Right renal cortex interstitium (tissue), 3 donors: ENCODE measurements at places on chromosomes 11 and 22.

DNA sequence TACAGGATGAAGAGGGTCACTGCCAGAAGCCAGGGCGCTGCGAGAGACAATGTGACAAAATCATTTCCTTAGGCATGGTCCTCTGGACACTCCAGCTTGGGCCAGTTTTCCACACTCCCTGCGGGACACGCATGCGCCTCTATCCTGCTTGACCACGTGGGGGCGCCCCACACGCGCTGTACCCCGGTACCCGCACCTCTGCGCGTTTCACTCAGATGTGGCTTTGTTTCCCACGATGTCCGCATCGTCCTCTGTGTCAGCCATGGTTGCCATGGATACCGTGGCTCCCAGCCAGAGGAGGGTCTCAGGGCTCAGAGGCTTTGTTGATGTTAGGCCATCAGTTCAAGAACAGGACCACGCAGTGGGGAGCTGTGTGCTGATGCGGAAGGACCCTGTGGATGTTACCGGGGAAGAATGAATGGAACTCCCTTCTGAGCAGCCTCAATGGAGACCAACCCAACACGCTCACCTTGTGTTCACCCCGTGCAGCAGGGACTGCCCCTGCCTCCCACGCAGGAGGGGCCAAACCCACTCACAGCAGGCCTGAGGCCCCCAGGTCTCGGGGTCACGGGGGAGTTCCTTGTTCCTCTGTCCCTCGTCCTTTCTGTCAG lies 101.1 kb upstream of the SLC22A12 start:
- DNase-seq, result peak; percentile 23

GRCh38 chr11:96149743-96150555 lies 193.0 kb downstream of the MAML2 start:
- no peak for DNase-seq

GRCh38 chr11:116939499-116939898 lies 102.1 kb upstream of the APOA1 start:
- DNase-seq, result no peak

- no peak for DNase-seq
Measured at GRCh38 chr11:45161252-45162063, 15.0 kb downstream of the PRDM11 start.

- no peak for DNase-seq
Measured at GRCh38 chr11:7640816-7641215, 32.5 kb downstream of the CYB5R2 start.

- no peak for DNase-seq
Measured at GRCh38 chr11:31922450-31922849, 111.3 kb upstream of the PAX6 start.

DNA sequence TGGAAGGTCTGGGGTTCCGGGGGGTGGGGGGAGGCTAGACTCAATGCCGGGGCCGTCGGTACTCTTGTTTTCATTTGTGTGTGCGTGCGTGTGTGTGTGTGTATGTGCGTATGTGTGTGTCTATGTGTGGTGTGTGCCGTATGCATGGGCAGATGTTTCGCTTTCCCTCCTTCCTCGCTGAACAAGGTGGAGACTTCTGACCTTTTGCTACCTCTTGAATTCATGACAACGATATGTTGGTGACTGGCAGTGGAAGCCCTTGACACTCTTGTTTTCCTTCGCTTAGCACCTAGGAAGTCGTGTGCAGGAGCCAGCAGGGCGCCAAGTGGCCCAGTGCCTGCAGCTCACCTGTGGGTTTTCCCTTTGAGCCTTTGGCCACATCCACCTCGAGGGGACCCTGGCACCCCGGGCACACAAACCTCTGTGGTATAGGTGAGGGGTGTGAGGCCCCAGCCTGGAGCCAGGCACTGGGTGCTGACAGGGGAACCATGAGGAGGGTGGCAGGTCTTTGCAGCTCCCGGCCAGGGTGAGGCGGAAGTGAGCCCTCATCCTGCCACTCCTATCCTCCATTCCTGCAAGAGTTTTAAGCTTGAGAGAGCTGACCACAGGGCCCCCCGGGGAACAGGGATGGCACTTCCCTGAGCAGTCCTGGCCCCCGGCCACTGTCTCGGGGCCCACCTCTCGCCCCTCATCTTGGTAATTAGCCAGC lies 19.3 kb upstream of the TMEM191C start:
- no peak for DNase-seq

GRCh38 chr11:126105022-126105747 lies 42.5 kb upstream of the CDON start:
- DNase-seq, result no peak

GRCh38 chr22:17974087-17974486 lies 50.3 kb downstream of the MICAL3 start:
- no peak for DNase-seq

- DNase-seq, result no peak
Measured at GRCh38 chr22:20951932-20952380, 15.1 kb upstream of the AIFM3 start.

- peak; percentile 73 for DNase-seq
Measured at GRCh38 chr11:123429913-123430720, at the start of gene GRAMD1B. TSS of gene GRAMD1B (plus strand) at chr11:123430269. CDS start at chr11:123430793, 524 bp downstream.

GRCh38 chr11:3001496-3001895 lies 9.4 kb upstream of the NAP1L4 start:
- no peak for DNase-seq

GRCh38 chr11:44120169-44120568 lies 24.7 kb downstream of the EXT2 start:
- DNase-seq, result no peak

DNA sequence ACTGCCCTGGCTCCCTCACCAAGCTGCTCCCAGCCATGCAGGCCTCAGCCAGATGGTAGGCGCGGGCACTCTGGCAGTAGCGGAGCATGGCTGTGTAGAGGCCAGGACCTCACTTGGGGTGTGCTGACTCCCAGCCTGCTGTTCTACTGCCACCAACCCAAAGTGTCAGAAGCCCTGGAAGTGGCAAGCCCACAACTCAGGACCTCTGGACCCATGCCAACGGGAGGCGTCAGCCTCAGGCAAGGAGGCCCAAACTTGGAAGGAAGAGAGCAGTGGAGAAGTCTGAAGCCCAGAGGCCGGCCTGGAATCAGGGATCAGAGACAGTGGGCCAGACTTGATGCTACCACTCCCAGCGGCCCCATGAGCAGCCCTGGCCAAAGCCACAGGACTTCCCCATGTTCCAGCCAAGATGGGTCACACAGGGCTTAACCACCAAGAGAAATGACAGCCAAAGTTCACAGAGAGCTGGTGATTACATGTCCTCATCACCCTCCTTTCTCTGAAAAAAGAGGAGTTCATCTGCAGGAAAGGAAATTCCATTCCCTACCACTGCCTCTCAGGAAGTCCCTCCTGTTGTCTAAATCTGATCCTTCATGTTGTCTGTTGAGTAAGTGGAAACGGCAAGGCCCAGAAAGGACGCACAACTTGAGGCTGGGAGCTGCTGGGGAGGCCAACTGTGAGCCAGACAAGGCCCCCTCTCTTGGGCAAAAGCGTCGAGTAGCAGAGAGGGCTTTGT lies 4.4 kb downstream of the ARRB1 start:
- no peak for DNase-seq

DNA sequence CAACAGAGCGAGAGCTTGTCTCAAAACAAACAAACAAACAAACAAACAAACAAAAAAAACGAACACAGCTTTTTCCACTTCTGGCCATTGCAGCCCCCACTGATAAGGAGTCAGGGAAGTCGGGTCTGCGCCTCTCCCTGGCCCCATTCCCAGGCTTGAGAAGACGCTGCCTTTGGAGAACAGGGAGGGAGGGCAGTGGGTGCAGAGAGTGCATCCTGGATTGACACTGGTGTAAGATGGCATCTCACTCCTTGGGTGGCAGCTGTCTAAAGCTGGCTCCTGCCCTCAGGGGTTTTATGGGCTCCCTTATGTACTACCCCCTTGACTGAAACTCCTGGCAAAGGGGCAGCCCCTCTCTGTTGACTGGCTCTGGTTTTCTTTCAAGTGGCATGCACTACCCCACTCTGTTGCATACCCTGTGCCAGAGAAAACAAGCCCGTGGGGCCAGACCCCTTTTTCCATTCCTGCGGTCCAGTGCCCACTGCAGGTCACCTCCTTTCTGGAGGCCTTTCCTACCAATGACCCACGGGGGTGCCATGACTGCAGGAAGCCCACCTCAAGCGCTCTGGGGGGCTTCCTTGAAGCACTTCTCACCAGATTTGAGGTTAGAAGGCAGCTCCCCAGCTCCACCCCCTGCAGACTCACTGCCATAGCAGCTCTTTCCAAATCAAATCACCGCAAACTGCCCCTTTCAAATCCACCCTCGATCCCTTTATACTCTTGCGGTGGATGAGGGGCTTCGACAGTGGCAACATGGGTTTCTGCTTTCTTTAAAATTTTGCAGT lies 12.7 kb downstream of the DRAP1 start:
- DNase-seq, result no peak

DNA sequence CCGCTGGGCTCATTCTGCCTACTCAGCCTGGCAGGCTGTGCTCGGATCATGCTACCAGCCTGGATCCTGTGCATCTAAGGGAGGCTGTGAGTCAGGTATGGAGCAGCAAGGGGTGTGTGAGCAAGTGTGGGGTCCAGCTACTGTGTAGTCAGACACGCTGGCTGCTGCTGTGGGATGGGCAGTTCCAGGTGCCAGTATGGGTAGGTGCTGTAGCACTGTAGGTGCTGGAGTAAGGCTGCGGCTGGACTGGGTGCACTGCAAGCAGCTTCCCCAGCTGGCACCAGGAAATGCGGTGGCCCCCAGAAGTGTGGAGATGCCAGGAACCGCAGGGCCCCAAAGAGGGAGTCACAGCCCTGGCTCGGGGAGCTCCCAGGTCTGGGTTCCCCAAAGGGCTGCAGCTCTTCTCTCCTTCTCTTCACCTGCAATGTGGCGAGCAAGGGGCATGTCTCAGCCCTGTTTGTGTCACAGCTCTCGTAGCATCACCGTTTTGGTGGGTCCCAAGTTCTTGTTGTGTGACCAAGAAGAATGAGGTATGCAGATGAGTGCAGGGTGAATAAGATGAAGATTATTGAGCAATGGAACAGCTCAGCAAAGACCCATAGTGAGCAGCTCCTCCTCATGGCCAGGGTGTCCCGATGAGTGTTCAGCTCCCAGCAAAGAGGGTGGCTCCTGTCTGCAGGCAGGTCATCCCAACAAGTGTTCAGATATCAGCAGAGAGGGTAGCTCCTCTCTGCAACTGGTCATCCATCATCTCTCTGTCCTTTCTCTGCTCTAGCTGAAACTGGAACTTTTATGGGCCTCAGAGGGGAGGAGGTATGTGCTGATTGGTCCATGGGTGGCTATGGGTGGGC lies 462.9 kb downstream of the TBC1D22A start:
- no peak for DNase-seq

GRCh38 chr22:47997052-47997590 lies 1234.7 kb downstream of the TBC1D22A start:
- no peak for DNase-seq

- no peak for DNase-seq
Measured at GRCh38 chr22:47808886-47809620, 1046.6 kb downstream of the TBC1D22A start.

DNA sequence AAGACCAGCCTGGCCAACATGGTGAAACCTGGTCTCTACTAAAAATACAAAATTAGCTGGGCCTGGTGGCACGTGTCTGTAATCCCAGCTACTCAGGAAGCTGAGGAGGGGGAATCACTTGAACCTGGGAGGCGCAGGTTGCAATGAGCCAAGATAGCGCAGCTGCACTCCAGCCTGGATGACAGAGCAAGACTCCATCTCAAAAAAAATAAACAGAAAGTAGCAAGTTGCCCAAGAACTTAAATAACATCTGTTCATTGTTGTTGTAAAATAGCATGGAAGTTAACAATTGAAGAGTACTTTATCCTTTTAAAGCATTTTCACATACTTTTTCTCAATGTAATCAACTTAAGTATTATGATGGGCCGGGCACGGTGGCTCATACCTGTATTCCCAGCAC lies 5.7 kb downstream of the AMBRA1 start:
- no peak for DNase-seq

DNA sequence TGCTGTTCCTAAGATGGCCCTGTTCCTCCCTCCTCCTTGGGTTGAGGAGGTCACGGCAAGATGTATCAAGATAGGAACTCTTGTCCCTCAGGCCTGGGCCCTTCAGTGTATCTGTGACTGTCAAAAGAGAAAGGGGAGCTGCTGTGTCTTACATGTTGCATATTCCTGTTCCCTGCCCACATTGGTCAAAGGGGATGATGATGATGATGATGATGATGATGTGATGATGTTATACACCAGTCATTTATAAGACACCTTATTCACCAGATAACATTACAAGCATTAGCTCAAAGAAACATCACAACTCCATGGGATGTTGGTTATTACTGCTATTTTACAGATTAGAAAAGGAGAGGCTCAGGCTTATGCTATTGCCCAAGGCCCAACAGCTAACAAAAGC lies 13.7 kb downstream of the FXYD6 start:
- no peak for DNase-seq

DNA sequence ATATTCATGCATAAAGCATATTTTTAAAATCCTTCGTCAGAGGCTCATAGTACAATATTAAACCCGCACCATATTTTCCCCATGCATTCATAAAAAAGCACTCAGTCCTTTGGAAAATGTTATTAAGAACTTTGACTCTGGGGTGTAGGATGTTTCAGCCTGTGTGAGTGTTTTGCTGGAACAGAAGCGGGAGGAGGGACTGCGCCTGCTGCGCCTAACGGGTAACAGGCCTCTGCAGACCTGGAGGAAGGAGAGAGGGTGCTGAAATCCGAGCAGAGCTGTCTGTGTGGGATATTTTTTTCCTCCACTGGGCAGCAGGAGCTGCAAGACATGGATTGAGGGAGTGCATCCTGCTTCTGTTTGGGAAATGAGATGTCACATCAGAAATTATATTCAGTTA lies 483.0 kb downstream of the BRD1 start:
- DNase-seq, result no peak

GRCh38 chr11:512761-513595 lies 5.9 kb upstream of the RNH1 start:
- DNase-seq, result no peak

DNA sequence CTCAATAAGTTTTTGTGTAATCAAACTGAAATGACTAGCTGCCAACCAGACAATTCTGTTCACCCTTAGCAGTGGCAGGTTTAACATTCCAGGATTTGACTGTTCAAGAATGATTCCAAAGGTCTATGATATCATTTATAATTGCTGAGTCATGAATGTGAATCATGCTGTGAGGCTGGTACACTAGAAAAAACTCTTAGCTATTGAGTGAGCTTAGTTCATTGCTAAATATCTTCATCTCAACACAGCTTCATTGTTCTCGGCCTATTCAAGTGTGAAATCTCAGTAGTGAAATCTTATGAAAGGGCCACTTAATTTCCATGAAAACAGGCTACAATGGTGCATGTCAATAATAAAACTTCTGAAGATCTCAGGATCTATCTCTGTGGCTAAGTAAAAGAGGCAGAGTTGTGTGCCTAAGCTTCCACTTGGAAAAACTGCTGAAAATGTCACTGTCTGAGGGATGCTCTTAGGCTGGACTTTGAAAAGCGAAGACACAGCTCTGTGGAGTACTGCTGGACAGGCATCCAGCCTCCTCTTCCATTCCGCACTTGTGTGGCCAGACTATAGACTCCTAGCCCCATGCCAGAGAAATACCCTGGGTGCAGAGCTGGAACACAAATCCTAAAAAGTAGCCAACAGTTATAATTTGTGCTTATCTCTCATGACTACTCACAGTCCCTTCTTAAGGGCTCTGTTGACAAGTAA lies 12.8 kb downstream of the AQP11 start:
- DNase-seq, result no peak

GRCh38 chr11:114060392-114061047 lies 1.0 kb downstream of the ZBTB16 start:
- no peak for DNase-seq
